ENCODE measurements at places on chromosomes 12 and 14.

DNA sequence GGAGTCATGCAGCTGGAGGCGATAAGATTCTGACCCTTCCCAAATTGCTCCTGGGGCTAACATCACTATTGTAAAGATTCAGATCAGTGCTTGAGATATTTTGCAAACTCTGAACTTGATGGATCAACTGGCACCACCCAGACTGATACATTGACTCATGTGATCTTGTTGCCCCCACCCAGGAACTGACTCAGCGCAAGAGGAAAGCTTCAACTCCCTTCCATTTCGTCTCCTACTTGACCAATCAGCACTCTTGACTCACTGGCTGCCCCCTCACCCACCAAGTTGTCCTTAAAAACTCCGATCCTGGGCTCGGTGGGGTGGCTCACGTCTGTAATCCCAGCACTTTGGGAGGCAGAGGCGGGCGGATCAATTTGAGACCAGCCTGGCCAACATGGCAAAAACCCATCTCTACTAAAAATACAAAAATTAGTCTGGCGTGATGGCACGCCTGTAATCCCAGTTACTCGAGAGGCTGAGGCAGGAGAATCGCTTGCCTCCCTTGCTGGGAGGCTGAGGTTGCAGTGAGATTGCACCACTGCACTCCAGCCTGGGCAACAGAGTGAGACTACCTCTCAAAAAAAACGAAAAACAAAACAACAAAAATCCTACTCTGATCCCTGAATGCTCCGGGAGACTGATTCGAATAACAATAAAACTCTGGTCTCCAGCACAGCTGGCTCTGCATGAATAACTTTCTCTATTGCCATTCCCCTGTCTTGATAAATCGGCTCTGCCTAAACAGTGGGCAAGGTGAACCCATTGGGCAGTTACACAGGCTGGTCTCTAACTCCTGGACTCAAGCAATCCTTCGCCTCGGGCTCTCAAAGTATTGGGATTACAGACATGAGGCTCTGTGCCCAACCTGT is 9.8 kb upstream of the ARF6 start:
- no peak for DNase-seq

DNA sequence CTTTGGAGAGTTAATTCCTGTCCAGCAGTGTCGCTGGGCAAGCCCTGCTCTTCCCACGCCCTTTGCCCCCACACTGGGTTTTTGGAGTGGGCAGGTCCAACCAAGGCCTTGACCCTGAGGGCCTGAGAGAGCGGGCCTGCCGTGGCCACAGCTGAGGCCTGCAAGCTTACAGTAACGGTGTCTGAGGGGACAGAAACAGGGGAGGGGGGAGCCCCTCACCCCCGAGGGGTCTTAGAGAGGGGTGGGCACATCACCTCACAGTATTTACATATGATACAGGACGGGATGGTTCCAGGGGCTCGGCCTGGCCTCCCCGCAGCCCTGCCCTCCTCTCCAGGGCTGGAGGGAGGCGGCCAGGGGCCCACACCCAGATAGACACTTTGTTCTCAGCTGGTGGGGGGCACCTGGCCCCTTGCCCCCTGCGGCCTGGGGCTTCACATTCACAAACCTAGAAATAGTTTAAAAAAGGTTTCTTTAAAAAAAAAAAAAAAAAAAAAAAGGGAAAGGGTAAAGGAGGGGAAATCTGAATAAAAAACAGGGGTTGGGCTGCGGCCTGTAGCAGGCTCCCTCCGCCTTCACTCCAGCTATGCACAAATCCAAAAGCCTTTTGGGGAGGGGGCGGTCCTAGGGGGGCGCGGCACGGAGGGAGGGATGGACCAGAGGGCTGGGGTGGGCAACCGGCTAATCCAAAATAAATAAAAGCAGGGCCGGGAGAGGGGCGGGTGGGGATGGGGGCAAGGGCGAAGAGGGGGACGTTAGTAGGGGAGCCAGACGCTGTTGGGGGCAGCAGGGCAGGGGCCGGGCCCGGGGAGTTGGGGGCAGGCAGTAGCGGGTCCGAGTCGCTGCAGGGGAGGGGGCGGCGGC is 14.8 kb upstream of the PLA2G1B start:
- no peak for DNase-seq

DNA sequence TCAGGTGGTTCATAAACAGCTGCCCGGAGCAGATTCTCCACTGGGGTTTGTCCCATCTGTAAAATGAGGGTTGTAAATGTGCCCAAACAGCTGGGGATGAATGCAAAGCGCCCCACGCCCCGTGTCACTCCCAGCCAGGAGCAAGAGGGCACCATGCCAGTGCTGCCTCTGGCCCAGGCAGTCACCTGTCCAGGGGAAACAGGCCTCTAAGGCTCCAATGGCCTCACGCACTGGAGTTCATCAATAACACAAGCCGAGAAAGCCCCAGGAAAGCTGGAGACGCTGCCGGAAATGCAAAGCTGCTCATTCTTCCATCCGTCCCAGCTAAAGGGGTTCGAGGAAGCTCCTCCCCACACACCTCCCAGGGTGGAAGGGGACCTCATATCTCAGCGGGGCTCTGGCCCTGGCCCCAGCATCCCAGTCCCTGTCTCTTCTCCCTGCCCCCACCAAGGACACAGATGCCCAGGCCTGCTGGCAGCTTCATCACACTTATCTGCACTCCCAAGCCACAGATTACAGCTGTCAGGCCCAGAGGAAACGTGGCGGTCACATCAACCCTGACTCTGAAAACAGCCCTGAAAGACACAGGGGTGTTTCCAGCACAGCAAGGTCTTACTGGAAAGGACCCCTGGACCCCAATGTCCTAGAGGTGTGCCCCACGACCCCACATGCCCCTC is 21.5 kb downstream of the SCARB1 start:
- no peak for DNase-seq

DNA sequence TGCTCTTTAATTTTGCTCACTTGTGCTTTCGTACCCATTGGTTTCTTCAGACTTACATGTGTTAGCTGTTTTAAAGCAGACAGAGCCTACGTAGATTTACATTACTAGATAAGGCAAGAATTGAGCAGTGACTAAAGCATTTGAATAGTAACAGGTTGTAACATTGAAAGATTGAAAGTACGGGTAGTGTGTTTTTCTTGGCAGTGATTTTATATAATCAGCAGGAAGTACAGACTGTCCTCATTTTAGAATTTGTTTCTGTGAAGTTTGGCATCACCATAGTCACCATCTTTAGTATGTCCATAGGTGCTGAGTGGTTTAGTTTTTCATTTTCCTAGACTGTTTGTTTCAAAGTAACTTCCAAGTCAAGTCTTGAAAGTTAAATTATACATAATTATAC is 14.0 kb downstream of the RTRAF start:
- DNase-seq, result no peak

DNA sequence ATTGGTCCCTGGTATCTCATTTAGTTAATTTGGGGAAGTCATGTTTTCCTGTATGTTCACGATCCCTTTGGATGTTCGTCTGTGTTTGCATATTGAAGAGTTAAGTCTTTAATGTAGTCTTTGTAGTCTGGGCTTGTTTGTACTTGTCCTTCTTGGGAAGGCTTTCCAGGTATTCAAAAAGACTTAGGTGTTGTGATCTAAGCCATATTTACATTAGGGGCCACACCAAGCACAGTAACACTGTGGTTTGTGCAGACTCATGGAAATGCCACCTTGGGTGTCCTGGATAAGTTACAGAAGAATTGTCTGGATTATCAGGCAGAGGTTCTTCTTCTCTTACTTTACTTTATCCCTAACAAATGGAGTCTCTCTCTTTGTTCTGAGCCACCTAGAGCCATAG is 380.3 kb downstream of the CCER1 start:
- no peak for DNase-seq

GRCh38 chr12:113463746-113464451 is 7.8 kb downstream of the LHX5 start:
- no peak for DNase-seq

- no peak for DNase-seq
These were observed 340.4 kb downstream of the RAD51B start for GRCh38 chr14:68159701-68160633.

GRCh38 chr14:101926620-101927019 is 37.8 kb upstream of the DYNC1H1 start:
- DNase-seq, result no peak

GRCh38 chr12:54197010-54197409 is 8.2 kb upstream of the SMUG1 start:
- no peak for DNase-seq

DNA sequence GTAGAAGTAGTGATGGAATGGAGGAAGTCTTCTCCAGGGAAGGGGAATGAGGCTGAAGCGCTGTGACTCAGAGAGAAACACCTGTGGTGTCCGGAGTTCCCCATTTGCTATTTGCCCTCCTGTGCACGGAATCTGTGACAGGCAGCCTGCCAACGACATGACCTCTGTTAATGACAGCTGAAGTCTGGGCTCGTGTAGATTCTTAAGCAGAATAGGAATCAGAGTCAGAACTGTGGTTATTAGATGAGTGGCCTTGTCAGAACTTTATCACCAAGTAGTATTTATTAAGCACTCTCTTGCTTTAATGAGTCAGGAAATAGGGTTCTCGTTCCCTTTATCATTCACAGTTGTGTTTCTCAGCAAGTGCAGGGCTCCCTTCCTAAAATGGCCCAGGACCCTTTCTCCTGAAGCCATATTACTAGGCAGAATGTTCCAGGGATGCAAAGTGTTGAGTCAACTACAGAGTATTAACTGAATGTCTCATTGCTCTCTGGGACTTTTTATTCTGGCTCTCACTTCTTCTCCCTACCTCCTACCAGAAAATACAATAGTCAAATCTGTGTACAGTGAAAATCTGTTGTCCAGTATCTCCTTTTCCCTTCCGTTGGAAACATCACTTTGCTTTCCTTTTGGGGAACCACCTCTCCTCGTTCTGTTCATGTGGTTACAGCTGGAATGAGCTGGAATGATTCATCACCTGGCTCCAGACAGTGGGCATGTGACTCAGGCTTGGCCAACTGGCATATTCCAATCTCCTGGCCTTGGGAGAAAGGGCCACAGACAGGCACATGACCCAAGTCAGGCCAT is 77.8 kb upstream of the MAX start:
- no peak for DNase-seq

DNA sequence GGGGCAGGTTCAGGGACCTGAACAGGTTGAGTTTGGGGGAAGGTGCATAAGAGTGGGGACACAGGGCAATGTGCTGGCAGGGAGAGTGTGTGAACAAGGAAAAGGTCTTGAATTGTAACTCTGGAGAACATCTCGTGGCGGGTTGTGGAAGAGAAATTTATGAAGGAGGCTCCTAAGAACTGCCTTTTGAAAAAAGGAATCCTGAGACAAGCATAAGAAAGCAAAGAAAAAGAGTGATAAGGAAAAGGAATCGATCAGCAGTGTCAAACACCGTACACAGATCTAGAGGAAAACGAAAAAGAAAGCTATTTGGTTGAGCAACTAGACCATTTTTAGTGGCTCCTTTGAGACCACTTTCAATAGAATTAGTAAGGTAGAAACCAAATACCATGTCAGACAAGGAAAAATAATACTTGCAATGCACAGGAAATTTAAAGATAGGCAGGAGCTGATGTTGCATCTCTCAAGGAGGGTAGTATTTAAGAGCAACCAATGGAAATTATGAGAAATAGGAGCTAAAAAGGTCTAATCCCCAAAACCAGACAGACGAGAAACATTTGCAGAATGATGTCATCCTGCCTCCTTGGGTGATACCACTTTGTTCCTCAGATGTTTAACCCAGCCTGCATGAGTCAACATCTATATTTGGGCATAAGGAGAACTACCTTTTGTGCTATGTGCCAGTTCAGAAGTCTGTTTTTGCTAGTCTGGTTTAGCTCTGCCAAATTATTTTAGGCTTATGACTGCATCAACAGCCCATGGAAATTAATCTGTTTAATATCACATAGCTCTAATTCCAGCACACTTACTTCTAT is 64.5 kb upstream of the STK38L start:
- DNase-seq, result no peak

DNA sequence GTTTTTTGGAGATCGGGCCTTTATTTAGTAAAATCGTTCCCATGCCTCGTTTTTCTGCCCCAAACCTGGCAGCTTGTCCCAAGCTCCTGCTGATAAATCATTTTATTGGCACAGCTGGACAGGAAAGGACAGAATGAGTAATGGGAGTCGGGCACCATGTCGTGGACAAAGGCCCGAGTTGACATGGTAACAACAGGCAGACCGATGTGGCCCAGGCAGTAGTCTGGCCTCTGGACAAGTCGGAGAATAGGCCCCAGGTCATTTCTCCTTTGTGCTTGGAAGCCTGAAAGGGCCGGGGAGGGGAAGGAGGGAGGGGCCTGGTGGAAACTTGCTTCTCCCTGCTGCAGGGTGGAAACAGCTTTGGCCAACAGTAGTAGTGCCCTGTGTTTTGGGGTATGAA is 234.9 kb downstream of the SUDS3 start:
- DNase-seq, result no peak

DNA sequence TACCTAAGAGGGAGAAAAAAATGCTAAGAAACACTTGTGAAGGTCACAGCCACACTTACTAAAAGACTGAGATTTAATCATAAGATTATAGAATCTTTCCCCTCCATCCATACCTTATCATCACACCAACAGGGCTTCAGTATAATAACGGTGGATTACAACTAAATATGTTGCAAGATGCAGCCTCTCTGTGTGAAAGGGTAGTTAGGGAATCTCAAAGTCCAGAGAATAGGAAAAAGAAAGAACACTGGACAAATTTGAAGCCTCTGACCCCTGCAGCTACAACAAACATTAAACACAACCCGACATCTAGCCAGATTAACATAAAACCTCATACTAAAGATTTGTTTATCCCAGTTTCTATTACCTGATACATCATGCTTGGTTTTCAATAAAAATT is 181.0 kb downstream of the C12orf42 start:
- no peak for DNase-seq

DNA sequence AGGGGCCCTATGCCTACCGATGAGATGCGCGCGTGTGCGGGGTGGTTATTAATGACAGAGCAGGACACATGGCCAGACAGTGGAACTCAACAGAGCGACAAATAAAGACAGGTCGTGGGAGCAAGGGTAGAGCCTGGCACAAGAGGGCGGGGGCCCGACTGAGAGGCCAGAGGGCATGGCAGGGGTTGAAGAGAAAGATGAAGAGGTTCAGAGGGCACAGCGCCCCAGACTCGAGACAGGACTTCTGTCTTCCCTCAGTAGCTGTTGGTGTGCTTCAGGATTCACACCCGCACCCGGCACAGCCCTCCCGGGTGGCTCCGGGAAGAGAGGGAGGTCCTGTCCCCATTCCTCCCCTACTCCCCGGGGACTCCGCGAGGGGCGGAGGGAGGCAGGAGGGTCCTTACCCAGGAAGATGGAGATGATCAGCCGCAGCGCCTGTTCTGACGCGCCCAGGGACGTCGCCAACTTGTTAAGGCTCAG is 366 bp downstream of the LPCAT3 start:
- no peak for DNase-seq

DNA sequence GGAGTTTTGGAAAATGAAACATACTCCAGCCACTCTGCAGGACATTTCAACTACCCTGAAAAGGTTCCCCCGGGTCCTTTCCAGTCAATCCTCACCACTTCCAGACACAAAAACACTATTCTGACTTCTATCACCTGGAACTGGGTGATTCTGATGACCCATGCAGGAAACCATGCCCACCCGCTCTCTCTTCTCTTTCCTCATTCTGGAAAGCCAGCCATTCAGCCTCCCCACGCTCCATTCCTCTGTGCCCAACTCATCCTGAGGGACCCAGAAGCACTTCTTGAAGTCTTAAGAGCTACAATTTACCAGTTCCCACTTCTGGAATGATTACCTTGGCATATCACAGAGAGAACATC is 3.2 kb downstream of the CCDC88C start:
- no peak for DNase-seq

Measured in esophagus squamous epithelium (tissue), 5 donors.